ENCODE measurements at places on chromosomes 6 and 20.

DNA sequence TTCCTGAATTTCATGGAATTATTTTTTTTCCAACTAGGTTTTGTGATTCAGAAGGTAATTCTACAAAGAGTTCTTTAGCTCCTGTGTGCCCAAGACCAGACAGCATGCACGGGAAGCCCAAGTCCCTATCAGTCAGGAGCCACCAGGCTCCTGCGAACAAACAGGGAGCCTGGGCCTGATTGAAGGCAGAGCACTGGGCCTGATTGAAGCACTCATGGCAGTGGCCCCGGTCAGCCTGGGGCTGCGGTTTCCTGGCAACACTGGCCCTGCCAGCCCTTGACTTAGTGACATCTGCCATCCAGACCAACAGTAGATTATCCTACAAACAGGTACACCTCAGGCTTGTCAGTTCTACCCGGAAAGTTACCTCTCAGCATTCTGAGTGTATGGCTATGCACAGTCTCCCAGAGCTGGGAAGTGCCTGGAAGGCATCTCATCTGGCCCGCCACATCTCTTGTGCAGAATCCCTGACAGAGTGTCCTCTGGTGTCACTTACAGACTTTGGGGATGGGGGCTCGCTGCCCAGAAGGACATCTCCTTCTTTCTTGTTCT, 133.8 kb downstream of the VEGFA start:
- DNase-seq, result no peak

- DNase-seq, result no peak
These were observed 188.2 kb downstream of the PLCB1 start for GRCh38 chr20:8320306-8320705.

DNA sequence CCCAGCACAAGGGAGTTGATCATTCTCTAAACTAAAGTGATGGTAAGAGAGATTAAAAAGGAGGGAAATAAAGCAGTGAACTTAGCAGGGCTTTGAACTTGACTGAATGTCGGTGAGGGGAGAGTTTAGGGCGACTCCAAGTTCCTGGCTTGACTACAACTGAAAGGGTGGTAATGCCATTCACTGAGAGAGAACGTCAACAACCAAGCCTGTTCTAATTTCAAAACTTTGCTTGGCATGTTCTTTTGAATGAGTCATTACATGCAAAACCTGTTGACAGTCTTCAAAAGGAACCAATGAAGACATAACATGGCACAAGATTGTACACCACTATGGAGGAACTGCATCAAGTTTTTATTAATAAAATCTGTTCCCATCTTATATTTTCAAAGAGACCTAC, 10.3 kb upstream of the MYB start:
- DNase-seq, result no peak

DNA sequence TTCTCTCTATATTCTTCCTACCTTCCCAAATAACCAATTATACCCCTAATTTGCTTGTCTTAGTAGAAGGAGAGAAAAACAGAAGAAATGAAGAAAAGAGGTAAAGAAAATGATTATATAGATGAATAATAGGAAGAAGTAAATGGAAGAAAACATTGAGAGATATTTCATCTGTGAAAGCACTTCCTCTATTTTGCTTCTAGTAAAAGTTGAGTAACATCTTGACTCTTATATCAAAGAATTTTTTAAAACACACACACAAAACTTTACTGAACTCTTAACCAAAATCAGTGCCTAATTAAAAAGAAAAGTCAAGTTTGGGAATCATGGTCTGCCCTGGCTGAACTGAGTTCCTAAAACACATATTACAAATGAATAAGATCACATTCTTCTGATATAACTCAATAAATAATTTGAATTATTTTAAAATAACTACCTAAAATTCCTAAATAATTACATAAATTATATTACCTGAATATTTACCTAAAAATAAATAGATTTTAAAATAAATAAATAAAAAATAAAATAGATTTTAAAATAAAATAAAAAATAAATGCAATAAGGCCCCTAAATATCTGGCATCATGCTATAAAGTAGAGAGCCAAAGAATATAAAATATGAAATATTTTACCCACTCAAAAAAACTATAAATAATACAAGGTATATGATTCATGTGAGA, 8.8 kb downstream of the SLC17A2 start:
- DNase-seq, result no peak

DNA sequence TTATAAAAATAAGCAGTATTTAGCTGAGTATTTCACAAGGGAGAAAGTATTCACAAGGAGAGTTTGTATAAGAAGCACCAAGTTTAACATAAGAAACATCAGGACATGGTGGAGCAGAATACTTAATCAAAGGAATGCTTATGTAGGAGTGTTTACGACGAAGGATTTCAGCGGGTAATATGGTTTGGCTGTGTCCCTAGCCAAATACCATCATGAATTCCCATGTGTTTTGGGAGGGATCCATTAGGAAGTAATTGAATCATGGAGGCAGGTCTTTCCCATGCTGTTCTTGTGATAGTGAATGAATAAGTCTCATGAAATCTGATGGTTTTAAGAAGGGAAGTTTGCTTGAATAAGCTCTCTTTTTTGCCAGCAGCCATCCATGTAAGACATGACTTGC, 1099.1 kb upstream of the ADGRB3 start:
- DNase-seq, result no peak

GRCh38 chr6:37101991-37102298, 68.0 kb upstream of the PIM1 start:
- no peak for DNase-seq

DNA sequence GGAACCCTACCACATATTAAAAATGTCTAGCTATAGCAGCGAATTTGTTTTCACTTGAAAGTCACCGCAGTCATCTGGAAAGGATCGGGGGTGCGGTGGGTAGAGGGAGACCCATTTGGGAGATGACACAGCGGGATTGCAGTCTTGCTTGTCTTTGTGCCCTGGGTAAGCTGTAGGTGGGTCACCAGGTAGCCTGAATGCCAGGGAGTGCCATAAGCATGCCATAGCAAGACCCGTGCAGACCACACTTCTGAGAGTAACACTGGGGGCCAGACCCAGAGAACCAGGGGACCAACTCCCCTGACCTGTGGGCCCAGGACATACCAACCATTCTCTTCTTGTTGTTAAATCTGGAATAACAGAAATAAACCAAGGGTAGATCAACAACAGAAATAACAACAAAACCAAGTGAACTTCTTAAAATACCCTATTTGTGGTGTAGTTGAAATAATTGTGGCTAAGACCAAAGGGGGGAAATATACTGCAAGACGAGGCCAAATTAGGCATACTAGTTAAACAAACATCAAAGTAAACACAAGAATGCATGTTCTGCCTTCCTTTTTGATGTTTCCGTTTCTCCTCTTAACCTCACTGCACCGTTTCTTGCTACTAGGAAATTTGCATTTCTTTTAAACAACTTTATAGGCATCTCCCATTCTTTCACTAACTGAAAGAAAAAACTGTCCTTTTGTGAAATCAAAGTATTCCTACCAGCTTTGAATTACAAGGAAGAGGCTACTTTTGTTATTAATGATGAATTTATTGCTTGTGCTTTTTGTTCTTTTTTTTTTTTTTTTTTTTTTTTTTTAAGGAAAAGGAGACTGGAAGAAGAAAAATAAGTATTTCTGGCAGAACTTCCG, 128.2 kb downstream of the SASH1 start:
- no peak for DNase-seq

DNA sequence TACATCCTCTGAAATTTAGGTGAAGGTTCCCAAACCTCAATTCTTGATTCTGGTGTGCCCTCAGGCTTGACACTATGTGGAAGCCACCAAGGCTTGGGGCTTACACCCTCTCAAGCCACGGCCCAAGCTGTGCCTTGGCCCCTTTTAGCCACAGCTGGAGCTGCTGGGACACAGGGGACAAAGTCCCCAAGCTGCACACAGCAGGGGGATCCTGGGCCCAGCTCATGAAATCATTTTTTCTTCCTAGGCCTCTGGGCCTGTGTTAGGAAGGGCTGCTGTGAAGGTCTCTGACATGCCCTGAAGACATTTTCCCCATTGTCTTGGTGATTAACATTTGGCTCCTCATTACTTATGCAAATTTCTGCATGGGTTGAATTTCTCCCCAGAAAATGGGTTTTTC, 37.3 kb upstream of the BACH2 start:
- no peak for DNase-seq

- DNase-seq, result no peak
These were observed 380.3 kb upstream of the JARID2 start for GRCh38 chr6:14865531-14866100.

DNA sequence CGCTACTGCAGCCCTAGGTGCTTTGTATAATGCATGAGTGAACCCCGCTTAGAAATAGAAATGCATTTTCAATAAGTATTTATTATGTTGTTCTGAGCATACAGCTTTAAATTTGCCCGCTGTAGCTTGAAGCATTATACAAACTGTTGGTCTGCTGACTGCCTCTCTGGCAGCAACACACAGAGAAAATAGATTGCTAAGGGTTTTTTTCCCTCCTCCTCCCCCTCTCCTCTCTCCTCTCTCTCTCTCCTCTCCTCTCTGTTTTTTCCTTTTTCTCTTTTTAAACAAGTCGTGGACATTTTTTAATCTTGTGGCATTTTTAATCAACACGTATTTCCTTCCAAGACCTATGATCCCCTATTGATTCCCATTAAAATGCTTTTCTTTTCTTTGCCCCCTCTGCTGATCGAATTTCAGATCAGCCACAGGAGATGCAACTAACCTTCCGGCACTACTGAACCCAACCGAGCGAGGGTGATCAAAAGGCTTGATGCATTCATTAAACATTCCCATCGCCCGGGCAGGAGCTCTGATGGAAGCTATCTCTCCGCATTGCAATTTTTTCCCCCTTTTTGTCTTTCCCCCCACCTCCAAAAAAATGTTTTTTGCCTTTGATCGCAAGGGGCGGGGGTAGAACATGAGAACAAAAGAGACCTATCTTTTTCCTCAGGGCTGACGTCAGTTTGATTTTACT, 90.7 kb upstream of the ARID1B start:
- peak; percentile 84 for DNase-seq

DNA sequence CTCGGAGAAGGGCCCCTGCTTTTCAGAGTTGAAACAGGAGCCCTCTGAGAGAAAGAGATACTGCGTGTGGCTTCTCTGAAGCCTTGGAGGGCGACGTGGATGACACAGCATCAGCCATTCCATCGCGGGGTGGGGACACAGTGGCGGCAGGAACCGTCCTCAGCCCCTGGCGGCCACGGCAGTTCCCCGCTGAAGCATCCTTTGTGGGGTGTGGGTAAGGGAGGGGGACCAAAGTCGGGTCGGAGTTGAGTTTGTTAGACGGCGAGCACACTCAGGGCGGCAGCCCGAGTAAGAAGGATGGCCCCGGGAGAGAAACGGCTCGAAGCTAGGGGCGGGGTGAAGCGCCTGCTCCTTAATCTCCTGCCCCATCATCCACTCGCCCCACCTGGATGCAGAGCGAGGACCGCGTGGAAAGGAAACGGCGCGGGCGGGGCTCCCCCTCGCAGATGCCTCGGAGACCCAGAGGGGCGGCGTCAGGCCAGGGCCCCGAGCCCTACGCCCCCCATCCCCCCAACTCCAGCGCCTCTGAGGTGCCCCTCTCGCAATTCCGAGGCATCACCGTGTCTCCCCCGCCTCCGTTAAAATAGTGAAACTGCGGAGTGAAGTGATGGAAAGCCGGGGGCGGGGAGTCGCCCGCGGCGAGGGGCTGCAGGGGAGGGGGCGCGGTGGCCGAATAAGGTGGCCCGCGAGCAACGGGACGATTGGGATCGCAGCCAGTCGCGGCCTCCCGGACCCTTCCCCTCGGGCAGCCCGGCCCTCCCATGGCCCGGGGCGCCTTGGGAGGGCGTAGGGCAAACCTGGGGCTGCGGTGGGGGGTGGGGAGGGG, 796 bp upstream of the RREB1 start:
- no peak for DNase-seq

DNA sequence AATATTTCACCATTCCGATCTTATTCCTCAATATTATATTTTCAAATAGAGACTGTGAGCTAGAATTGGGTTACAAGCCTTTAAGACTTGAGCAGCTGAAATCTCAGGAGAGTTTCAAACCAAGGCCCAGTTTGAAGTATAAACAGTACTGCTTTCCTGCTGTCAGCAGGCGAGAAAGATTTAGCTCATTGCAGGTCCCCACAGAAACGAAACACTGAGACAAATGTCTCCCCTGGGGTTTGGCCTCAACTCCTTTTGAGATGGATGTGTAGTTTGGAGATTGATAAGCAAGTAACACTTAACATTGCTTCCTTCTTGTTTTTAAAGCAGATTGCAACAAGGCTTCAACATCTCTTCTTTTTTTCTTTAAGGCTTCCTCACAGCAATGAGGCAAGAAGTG, 22.4 kb upstream of the GLP1R start:
- DNase-seq, result no peak

DNA sequence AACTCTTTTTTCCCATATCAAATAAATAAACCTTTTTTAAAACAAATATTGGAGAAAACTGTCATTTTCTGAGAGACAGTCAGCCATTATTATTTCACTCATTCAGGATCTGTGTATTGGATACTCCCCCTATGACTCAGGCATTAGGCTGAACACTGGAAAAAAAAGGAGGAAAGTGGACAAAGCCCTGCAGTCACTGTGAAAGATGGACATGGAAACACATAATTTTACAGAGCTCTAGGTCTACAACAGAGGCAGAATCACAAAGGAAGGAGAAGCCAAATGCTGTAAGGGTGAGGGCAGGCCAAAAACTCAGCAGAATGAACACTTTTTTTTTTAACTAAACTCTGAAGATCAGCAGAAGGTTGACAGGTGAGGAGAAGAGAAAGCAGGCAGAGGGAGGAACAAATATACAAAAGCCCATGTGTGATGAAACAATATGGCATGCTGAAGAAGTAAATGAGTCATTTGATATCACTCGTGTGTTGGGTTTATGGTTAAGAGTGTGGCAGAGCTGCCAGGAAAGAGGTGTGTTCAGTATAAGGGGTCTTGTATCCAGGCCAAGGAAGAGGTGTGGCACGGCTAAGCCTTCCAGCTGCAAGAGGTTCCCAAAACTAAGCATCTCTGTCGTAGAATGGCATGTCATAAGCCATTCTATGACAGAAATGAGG, 39.1 kb downstream of the EPB41L2 start:
- DNase-seq, result no peak

DNA sequence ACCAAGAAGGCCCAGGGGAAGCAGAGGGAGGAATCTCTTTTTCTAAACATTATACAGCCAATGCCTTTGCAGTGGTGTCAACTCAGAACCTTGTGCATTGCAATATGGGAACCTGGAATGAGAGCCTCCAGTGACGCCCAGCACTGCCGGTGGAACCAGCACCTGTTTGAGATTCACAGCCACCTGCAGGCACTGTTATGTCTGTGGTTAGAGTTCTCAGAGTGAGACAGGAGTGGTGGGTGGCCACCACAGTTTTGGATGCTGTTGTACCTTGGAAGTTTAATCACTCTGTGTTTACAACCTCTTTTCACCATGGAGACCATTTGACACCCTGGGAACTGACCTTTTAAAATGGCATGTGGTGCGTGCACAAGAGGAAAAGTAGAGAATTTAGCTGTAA, 185.3 kb upstream of the KCNG1 start:
- no peak for DNase-seq

All from left kidney (tissue), 8 donors.